ENCODE measurements at places on chromosomes 7 and 10.

DNA sequence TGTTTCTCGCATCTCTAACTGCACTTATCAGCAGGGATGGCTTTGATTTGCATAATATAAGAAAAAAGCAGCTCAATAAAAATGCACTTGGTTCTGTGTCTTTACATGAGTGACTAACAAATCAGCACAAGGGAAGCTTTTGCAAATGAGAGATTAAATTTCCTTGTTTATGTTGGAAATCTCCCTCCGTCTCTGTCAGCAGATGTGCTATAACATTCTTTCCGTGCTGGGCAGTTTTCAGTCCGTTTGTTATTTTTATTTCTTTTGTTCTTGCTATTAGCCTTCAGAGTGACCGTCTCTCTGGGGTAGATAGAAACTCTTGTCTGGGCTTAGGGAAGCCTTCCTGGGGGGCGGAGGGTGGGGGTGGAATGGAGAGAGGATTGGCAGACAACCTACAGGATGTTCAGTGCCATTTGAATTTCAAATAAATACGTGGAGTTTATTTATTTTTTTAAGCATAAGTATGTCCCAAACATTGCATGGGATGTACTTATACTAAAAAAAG, 96.0 kb downstream of the GATA3 start:
- DNase-seq: no peak

DNA sequence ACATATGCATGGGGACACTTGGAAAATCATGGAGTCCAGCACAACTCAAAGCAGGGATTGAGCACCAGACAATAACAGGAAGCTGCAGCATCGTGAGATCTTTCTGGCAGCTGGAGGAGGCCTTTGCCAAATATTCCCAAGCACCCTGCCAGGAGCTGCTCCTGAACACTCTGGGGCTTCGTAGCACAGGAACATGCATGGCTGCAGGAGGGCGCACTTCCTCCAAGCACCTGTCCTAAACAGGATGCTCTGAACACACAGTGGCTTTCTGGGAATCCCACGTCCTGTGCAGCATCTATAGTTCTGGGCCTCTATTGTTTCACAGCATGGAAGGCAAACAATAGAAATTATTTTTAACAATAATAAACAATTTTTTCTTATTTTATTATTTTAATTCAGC, 4.1 kb downstream of the ABLIM1 start:
- DNase-seq: no peak

DNA sequence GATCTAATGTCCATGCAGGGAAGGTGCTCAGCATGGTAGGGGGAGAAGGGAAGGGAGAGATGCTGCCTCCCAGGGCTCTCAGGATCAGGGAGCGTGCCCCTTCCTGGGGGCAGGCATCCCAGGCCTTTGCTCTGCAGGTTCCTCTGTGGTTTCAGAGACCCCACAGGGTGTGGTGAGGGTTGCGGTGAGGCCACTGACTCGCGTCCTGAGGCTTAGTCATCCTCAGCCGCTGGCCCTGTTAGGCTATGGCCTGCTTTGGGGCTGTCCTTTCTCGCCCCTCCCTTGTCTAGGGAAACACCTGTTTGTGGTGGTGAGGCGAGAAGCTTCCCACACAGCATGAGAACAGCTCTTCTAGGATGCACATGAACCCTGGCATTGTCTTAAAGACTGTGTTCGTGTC, 558.3 kb upstream of the FOXK1 start:
- DNase-seq: no peak

DNA sequence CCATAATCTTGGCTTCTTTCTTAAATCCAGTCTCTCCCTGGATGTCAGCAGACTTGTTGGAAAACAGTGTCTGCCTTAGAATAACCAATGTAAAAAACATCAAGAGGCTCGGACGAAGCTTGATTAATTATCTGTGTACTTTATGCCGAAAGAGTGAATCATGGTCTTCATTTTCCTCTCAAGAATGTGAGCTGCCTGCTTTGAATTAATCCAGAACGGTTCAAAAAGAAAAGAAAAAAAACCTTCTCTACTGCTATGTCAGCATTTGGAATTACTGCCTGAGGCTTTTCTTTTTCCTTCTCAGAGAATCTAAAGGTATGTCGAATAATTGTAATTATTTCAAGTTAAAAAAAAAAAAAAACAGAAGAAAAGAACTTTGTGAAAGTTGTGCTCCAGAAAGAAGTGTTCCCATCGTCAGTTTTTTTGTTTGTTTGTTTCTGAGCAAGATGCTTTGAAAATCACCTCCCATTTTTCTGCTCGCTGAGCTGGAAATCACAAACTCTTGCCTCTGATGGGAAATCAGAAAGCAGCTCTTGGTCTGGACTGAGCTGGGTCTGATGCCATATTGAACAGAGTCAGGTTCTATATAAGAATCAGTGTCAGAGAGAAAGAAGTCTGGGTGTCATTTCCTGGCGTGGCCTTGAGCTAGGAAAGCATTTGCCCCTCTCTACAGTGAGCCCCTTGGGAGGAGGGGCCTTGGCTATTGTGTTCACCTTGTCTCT, 20.2 kb downstream of the PLPP4 start:
- DNase-seq: no peak
